ENCODE measurements at places on chromosomes 7 and 10. TPM values are rescaled to one million over a fixed set of nuclear protein-coding genes. Genes with fewer than 3 reads are reported as not detected.
A peak's percentile ranks its signal among the peaks of the same experiment; 100 is the strongest.

GRCh38 chr10:44972874-44973306 lies 5.7 kb downstream of the DEPP1 start:
- peaks cover 30% of the 10 kb centered on the region for H3K4me1 ChIP-seq
- DNase-seq, result no peak
- H3K4me3 ChIP-seq, result no peak overlapping the region
- no peak overlapping the region for H3K27ac ChIP-seq
- no peaks in the 10 kb centered on the region for H3K36me3 ChIP-seq

- H3K27me3 ChIP-seq, result no peaks in the 10 kb centered on the region
- DNase-seq, result no peak
- no peak overlapping the region for H3K4me3 ChIP-seq
- no peak overlapping the region for H3K27ac ChIP-seq
Measured at GRCh38 chr7:80763704-80764103, 125.3 kb downstream of the CD36 start.

GRCh38 chr7:140696024-140696679 lies 356 bp upstream of the NDUFB2 start:
- H3K36me3 ChIP-seq, result peaks cover 22% of the 10 kb centered on the region
- no peaks in the 10 kb centered on the region for H3K27me3 ChIP-seq
- peak overlapping the region; percentile 97 for H3K4me3 ChIP-seq
- H3K27ac ChIP-seq, result peak overlapping the region; percentile 94
- peak; percentile 95 for DNase-seq

DNA sequence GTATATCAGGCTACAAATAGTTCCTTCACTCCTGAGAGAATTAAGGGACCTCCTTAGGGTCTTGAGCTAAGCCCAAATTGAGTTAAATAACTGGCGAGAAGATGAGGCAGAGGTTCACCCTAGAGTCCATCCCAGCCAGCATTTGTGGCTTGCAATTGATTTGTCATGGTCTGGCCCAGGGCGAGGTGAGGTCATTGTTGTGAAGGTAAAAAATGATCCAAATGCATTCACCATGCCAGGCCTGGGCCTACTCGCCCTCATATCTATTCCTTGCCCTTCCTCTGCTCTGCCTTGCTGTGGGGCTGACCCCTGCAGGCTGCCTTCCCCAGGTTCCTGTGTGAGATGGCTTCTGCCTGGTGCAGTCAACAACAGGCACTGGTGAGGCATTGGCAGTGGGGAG lies 207.2 kb downstream of the ZNF365 start:
- DNase-seq, result no peak
- H3K27ac ChIP-seq, result no peak overlapping the region
- no peak overlapping the region for H3K4me3 ChIP-seq
- H3K36me3 ChIP-seq, result no peaks in the 10 kb centered on the region
- peaks cover 8% of the 10 kb centered on the region for H3K27me3 ChIP-seq

DNA sequence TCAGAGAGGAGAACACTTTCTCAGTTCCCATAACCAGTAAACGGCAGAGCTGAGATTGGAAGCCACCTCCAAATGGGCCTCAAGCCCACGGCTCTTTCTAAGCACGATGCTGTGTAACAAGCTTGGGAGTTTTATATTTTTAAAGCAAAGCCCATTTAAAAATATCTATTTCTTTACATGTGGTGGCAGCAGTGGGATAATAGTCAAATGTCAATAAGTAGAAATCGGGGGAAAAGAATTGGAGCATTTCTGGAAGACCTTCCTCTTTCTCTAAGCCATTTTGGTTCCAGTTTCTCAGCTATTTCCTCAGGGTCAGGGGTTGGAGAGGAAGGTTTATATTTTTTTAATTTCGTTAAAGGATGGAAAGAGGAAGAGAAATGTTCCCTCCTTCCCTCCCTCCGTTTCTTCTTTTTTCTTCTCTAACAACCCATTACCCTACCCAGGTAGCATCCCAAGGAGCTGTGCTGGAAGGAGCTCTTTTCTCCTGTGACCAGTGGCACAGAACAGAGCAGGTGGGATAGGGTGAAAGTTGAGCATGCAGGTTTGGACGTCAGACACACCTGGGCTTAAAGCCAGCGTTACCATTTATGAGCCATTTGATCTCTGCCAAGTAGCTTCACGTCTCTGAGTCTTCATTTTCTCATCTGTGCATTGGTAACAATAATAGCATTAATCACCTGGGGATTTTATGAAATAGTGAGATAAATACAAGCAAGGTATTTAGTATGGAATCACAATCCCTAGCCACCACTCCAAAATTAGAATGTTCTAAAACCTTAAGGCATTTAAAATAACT lies 515.7 kb downstream of the RPS24 start:
- H3K27ac ChIP-seq, result no peak overlapping the region
- H3K27me3 ChIP-seq, result peaks cover 23% of the 10 kb centered on the region

GRCh38 chr7:44084701-44085100 lies 2.4 kb upstream of the POLM start:
- peaks cover 8% of the 10 kb centered on the region for H3K36me3 ChIP-seq
- H3K4me3 ChIP-seq, result no peak overlapping the region
- peaks cover 28% of the 10 kb centered on the region for H3K4me1 ChIP-seq
- no peaks in the 10 kb centered on the region for H3K27me3 ChIP-seq
- H3K27ac ChIP-seq, result no peak overlapping the region
- DNase-seq, result no peak

DNA sequence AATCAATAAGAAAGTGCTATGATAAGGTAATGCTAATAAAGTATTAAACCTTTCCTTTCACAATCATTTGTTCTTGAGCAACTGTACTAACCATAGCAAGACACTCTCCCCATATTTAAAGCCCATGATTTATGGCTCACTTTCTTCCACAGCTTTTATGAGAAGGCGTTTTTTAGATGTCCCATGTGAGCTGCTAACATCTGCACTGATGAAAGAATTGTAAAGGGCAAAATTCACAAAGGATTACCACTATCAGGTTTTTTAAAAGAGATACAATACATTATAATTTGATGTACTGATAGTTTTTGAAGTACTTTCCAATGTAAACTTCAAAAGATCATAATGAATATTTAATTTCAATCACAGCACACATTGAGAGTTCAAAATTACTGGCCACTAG lies 75.7 kb downstream of the RNLS start:
- H3K4me1 ChIP-seq, result no peaks in the 10 kb centered on the region
- H3K4me3 ChIP-seq, result no peak overlapping the region
- H3K27ac ChIP-seq, result no peak overlapping the region
- H3K36me3 ChIP-seq, result no peaks in the 10 kb centered on the region
- no peaks in the 10 kb centered on the region for H3K27me3 ChIP-seq
- DNase-seq, result no peak

The TRUB1 gene
- total RNA-seq, result 14.9 TPM

The TMEM176A gene
- total RNA-seq, result not detected

The TAS2R41 gene
- total RNA-seq, result not detected

The ITIH5 gene
- total RNA-seq, result not detected

All from activated CD4-positive, alpha-beta memory T cell treated with anti-CD3 and anti-CD28 coated beads, Interleukin-2, amount 10 ng/mL, durations not matched to agents 7 days and 5 days (primary cell).